ENCODE measurements at places on chromosomes 12 and 14.

GRCh38 chr12:25855716-25856115, 102.8 kb upstream of the RASSF8 start:
- no peak for DNase-seq

GRCh38 chr12:52253391-52254179, 20.5 kb downstream of the KRT7 start:
- no peak for DNase-seq

DNA sequence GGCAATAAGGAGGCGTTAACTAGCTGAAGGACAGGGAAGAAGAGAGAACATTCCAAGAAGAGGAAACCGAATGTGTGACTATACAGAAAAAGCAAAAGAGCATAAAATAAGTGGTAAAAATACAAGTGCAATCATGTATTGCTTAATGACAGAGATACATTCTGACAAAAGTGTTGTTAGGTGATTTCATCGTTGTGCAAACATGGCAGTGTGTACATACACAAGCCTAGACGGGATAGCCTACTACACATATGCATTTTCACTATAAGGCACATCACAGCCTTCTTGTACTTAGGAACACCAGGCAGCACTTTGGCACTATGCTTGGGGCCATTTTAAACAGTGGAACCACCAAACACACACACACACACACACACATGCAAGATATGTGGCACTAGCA, 299.3 kb downstream of the BCAT1 start:
- no peak for DNase-seq

GRCh38 chr14:75823334-75823733, 158.5 kb downstream of the TGFB3 start:
- DNase-seq, result no peak

DNA sequence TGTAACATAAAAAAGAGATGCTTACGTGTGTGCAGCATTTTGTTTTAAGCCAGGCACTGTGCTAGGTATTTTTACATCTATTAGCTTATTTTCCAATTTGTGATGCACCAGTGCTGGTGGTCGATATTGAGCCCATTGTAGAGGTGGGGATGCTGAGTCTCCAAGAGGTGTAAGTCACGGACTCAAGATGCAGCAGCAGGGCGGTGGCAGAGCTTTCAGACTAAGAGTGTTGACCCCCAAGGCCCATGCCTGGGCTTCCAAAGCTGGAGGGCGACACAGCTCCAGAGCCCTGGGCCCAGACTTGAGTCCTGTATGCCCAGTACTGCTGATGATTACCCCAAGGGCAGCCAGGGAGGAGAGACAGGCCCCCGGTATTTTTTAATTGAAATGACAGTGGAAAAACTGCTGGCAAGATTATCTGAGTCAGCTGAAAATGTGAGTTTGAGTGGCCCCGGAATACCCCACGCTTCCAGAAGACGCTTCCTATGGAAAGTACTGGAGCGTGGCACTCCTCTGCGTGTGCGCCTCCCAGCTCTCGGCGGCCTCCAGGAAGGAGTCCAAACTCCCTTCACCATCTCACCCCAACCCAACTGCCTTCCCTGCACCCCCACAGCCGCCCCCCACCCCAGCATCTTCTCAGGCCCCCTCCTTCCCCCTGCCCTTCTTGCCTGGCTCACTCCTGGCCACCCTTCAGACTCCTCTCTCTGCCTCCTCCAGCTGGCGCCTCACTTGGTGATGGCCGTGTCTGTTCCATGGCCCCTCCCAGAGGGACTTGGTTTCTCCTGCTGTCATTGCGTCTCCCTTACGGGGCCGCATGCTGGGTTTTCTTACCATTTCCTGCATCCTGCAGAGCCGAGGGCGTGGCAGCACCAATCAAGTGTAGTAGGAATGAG, 40.7 kb downstream of the ELK3 start:
- no peak for DNase-seq

- no peak for DNase-seq
Measured at GRCh38 chr12:19804737-19805136, 365.4 kb downstream of the AEBP2 start.

DNA sequence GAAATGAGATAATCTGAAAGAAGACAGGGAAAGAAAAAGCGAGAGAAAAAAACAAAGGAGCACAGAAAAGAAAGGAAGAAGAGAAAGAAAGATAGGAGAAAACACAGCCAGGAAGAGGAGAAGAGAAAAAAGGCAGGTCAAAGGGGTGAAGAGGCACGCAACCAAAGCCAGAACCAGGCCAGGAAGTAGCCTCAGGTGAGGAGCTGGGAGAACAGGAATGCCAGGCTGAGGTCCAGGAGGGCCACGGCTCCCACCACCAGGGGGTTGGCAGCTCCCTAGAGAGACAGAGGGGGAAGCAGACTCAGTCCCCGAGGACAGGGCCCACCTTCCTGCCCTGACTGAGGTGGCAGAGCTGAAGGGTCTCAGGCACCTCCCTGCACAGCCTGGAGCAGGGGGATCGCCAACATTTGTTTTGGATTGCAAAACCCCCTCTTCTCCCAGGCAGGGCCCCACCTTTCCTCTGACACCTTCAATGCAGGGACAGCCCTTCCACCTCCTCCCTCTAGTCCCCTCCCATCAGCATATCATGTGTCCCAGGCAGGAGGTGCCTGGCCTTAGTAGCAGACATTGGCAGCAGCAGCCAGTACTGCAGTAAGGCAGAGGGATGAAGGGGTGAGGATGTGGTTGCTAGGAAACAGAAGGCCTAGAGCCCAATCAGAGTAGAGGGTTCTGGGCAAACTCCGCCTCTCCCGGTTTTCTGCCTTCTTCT, 2.0 kb upstream of the AP1G2 start:
- no peak for DNase-seq

- DNase-seq, result peak; percentile 66
Measured at GRCh38 chr12:108856428-108857157, 790 bp downstream of the SSH1 start.

DNA sequence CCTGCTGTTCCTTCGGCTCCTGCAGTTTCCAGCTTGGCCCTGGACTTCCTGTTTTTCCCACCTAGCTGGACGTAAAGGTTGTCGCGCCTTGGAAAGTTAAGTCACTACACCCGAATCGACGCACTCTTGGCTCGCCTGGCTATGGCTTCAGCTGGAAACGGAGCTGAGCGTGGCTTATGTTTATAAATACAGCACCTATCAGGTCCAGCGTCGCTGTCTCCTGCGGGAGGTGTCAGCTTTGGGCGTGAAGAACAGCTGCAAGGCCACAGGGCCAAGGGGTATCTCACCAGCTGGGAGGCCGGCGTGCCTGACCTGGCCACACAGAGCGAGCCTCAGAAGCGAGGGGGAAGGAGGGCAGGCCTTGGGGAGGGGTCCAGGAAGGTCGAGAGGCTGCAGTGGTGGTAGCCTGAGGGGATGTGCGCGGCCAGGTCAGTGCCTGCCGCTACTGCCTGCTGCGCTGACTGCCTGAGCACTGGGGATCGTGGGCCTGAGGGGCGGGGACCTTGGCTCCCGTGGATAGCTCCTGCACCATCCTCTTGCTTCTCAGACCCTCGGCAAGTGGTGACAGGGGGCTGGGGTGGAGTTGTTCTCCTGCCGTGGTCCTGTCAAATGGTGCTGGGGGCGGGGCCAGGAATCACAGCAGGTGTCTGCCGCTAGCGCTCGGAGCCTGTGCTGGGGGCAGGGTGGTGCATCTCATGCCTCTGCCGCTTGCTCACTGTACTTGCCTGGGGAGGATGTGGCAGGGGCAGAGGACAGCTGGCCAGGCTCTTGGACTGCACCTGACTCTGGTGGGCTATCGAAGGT, 12.5 kb downstream of the PACS2 start:
- peak; percentile 63 for DNase-seq

DNA sequence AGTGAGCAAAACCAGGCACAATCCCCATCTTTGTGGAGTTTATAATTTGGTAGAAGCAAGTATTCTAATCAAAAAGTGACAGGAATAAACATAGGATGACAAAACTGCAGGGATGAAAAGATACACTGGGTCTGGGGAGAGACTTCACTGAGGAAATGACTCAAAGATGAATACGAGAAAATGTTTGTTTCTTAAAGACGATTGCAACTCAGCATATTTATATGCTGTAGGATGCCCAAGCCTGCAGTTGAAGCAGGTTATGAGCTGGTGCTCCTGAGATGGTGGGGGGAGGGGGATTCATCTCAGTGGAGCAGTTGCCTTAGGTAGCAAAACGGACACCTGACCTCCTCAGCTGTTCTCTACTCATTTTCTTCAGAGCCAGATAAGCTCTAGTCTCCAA, 13.4 kb upstream of the SLC38A4 start:
- DNase-seq, result no peak

DNA sequence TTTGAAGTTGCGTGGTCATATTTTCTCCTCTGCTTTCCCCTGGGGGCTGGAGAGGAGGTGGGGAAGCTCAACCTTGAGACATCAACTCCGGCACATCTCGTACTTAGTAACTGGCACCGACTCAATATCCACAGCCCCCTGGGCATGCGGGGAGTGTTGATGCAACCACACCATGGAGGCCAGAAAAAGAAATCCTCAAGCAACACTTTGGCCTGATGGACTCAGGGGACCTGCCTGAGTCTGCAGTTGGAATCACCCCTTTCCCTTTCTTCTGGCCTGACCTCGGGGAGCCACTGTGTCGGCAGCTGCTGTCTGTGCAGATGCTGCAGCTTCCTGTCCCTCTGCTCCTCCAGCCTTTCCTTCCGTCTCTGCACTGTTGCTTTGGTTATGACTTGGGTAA, 11.4 kb upstream of the AACS start:
- no peak for DNase-seq

- no peak for DNase-seq
Measured at GRCh38 chr14:63179383-63179782, 24.9 kb upstream of the RHOJ start.

GRCh38 chr12:59929110-59929509, 333.3 kb downstream of the SLC16A7 start:
- no peak for DNase-seq

DNA sequence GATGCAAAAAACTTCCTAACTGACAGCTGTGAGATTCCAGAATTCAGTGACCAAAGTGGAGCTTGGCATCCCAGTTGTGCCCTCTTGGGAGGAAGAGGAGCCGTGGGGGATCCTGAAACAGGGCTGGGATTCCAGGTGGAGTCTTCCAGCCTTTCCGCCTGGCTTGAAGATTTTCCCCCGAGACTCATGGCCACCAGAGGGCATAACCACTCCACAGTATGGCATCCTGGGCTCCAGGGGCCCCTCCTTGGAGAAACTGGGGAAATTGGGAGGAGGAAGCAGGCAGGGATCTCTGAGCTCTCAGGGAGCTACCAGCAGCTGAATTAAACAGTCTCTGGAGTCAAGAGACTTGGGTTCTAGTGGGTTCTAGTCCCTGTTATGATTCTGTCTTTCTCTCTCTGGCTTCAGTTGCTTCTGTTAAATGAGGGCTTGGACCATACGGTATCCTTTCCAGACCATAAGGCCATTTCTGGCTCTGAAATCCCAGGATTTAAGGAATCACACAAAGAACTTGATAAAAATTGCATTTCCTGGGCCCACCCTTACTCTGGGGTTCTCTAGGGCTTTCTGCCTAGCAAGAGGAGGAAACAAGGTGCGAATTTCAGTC, 2.6 kb upstream of the TAMALIN start:
- peak; percentile 79 for DNase-seq

- peak; percentile 77 for DNase-seq
Measured at GRCh38 chr14:74955229-74956026, at the start of gene PGF. PGF (minus strand) TSS chr14:74955597; CDS start chr14:74955242, 355 bp downstream.

DNA sequence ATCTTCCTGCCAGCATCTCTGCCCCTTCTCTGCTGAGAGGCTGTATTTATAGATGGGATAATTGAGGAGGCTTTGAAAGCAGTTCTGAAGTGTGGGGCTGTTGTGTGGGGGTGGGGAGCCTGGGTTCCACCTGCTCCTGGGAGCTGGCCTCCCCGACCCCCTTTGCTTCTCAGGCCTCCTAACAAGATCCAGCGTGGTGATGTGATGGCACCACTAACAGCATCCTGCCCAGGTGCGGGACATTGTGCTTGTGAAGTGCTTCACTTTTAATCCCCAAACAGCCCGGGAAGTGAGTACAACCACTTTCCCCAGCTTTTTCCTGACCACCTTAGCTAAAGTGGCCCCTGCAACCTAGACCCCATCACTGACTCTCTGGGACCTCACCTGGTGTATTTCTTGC, 95.1 kb upstream of the NRXN3 start:
- DNase-seq, result no peak
